Activated T-cell treated with anti-CD3 and anti-CD28 coated beads, Interleukin-2, amount 50 U/mL, for 72 hours (primary cell): ENCODE measurements at places on chromosomes 1 and 21. TPM values are rescaled to one million over a fixed set of nuclear protein-coding genes. Genes with fewer than 3 reads are reported as not detected.

DNA sequence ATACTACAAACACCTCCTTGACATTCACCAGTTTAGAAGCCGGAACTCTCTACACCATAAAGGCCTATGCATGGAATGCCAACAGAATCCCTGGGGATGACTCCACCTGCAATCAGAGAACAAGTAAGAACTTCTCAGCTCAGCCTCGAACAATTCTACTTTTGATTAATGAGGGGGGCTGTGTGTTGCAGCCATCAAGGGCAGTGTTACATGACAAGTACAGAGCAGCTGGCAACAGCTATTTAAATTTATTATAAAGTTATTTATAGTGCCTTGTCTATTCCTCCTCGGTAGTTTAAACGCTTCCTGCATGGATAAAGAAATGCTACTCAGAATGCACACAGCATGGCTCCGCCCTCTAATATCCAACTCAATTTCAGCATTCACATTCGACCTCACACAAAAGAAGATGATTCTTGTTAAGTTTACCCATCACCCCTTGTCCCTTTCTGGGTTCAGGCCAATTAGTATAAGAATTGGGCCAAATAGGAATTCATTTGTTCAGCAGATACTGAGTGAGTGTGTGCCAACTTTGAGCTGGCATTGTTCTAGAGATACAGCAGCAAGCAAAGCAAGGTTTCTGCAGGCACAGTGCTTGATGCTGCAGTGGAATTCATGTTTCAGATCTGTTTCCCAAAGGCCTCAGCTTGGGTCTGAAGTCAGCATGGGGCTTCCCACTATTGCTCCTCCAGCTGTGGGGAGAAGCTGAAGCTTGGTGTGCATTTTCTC lies 6.4 kb downstream of the FNDC7 start:
- H3K27me3 ChIP-seq, result no peaks in the 10 kb centered on the region
- no peaks in the 10 kb centered on the region for H3K36me3 ChIP-seq
- DNase-seq, result no peak
- H3K4me1 ChIP-seq, result peaks cover 4% of the 10 kb centered on the region

Gene ZNF593
- total RNA-seq, result 34.1 TPM

GRCh38 chr1:58922302-58923089 lies 138.6 kb upstream of the JUN start:
- H3K4me3 ChIP-seq, result peak overlapping the region; percentile 0
- peak; percentile 78 for DNase-seq
- H3K4me1 ChIP-seq, result peaks cover 32% of the 10 kb centered on the region

- no peaks in the 10 kb centered on the region for H3K27me3 ChIP-seq
- DNase-seq, result no peak
- no peak overlapping the region for H3K27ac ChIP-seq
- H3K4me3 ChIP-seq, result no peak overlapping the region
- H3K4me1 ChIP-seq, result no peaks in the 10 kb centered on the region
Measured at GRCh38 chr1:50822035-50822776, 137.9 kb downstream of the FAF1 start.

DNA sequence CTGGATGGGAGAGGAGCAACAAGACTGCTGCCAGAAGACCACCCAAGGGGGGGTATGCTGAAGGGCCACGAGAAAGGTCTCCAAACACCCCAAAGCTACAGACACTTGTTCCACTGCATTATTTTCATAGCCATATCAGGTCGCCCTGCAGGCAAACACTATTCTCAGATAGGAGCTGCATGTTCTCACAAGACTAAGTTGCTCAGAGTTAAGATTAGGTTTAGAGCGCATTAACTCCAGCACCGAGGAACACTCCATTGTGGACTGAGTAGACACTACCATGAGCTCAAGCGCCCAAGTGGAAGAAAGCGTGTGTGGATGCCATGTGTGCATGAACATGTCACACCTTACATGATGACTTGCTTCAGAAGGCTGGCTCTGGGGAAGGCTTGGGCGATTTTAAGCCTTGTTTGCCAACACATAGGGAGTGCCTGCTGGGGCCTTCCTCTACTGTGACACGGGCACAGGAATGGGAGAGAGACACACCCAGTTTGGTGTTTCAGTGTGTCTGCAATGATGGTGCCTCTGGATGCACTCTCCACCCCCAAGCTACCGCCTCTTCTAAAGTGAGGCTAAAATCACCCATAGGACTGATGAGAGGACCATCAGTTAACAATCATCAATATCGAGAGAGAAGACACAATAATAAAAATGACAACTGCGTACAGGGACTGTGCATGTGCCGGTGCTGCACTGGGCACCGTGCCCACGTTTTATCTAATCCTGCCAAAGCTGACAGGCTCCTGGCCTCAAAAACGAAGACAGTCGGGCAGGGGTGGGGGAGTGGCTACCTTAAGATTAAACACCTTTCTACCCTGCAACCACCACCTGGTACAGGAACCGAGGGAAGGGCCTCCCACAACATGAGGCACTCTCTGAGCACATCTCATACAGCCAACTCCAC lies 34.9 kb downstream of the SSBP3 start:
- peaks cover 4% of the 10 kb centered on the region for H3K36me3 ChIP-seq
- H3K27ac ChIP-seq, result no peak overlapping the region
- no peak for DNase-seq
- H3K4me1 ChIP-seq, result peaks cover 49% of the 10 kb centered on the region

Gene GSTM2
- total RNA-seq, result 41.9 TPM

Gene LHX8
- total RNA-seq, result not detected

Gene S1PR1
- 157 TPM for total RNA-seq

- no peaks in the 10 kb centered on the region for H3K36me3 ChIP-seq
- no peak for DNase-seq
- no peak overlapping the region for H3K4me3 ChIP-seq
- H3K27me3 ChIP-seq, result no peaks in the 10 kb centered on the region
- H3K27ac ChIP-seq, result no peak overlapping the region
Measured at GRCh38 chr1:176790786-176791185, 327.8 kb downstream of the PAPPA2 start.

- no peaks in the 10 kb centered on the region for H3K4me1 ChIP-seq
- H3K36me3 ChIP-seq, result no peaks in the 10 kb centered on the region
- no peak for DNase-seq
- no peak overlapping the region for H3K27ac ChIP-seq
Measured at GRCh38 chr1:24600551-24600950, 42.6 kb upstream of the SRRM1 start.

Gene SPOCD1
- 1.0 TPM for total RNA-seq

DNA sequence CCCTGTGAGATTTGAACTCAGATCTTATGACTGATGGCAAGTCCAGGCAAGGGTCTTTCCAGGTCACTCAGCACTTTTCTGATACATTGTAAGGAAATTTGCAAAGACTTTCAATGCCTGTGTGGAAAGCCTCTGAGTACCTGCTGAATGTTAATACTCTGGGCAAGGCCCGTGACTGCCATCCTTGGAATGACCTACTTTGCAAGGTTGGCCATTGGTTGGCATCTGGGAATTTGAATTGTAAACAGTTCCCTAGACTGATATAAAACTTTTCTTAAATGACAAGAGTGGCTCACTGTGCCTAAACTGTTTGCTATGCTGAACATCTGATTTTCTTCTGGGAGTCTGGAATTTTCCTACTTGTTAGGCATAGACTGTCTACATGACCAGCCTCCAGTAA lies 57.1 kb downstream of the CD2 start:
- peaks cover 71% of the 10 kb centered on the region for H3K4me1 ChIP-seq
- H3K27me3 ChIP-seq, result no peaks in the 10 kb centered on the region
- peak overlapping the region; percentile 35 for H3K4me3 ChIP-seq
- peaks cover 26% of the 10 kb centered on the region for H3K36me3 ChIP-seq
- DNase-seq, result no peak

Gene DISP3
- 0.46 TPM for total RNA-seq

DNA sequence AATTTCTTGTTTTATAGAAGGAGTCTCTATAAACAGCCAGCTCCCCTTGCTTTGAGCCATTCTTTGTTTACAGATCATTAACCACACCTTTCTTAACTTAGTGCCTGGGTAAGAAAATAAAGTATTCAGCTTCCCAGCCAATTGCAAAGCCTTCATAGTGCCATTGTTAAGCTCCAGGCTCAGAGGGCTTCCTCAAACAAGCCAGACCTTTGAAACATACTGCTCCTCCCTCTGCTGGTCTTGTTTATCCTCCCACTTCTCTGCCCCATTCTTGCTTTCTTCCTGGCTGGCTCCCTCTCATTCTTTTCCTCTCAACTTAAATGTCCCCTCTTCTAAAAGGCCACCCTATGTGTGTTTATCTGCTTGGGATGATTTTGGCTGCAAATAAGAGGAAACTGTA lies 319.4 kb upstream of the ST6GALNAC5 start:
- H3K27ac ChIP-seq, result no peak overlapping the region
- H3K27me3 ChIP-seq, result no peaks in the 10 kb centered on the region
- DNase-seq, result no peak
- H3K4me1 ChIP-seq, result no peaks in the 10 kb centered on the region

Gene FCER1G
- total RNA-seq, result 1.8 TPM

DNA sequence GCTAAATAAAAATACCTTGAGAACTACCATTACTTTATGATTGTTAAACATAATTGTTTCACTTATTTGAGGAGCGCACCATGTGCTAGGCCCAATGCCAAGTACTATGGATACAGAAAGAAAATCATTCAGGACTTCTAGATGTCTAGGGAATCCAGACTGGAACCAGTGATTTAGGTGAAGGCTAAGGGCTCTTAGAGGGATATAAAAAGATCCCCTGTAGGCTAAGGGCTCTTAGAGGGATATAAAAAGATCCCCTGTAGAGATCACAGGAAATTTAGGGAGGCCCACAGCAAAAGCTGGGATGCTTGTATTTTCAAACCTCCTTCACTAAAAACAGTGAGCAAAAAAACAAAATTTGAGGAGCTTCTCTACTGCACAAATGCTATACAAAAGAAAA lies 6.7 kb downstream of the TOR1AIP2 start:
- no peaks in the 10 kb centered on the region for H3K27me3 ChIP-seq
- H3K4me1 ChIP-seq, result peaks cover 29% of the 10 kb centered on the region
- DNase-seq, result no peak
- no peak overlapping the region for H3K27ac ChIP-seq
- no peak overlapping the region for H3K4me3 ChIP-seq

Gene EGLN1
- 13.8 TPM for total RNA-seq

Gene CLIC4
- 68.2 TPM for total RNA-seq

DNA sequence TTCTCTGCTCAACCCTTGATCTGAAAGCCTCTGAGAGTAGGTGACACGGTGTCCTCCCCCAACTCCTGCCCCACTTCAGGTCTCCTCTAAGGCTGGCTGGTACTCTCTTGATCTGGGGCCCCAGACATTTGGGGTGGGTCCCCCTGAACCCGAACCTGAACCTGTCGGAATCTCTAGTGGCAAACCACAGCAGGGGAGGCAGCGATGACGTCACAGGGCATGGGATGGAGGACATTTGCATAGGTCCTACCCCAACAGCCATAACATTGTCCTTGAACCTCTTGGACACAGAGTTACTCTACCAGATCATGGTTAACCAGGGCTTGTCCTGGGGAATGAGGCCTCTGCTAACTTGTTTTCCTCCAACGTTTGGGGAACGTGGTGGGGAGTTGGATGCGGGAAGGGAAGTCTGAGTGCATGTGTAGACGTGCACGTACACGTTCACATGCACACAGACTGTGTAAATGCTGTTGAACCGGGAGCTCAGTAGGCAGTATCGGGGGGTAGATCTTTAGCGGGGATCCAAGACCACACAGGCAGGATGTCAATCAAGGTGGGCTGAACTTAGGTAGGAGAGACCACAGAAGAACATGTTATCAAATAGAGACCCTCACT lies 32.4 kb downstream of the CITED4 start:
- no peak overlapping the region for H3K27ac ChIP-seq
- H3K4me3 ChIP-seq, result no peak overlapping the region
- DNase-seq, result no peak
- no peaks in the 10 kb centered on the region for H3K36me3 ChIP-seq

Gene CD244
- 0.91 TPM for total RNA-seq

DNA sequence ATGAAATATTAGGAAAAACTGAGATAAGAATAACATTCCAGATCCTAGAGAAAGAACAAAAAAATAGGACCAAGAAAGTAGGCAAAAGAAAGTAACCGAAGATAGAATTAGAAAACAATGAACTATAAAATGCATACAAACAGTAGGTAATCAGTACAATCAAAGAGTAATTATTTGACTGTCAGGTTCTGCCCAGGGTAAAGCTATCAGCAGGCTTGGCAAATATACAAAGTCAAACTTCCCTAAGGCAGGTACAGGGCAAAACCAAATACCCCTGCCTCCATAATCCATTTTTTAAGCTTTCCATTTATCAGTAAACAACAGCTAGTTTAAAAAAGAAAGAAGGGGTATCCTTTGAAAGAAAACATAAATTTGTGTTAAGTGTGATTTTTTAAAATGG lies 44.4 kb downstream of the TESK2 start:
- no peak overlapping the region for H3K4me3 ChIP-seq
- no peaks in the 10 kb centered on the region for H3K36me3 ChIP-seq
- no peak for DNase-seq
- no peaks in the 10 kb centered on the region for H3K4me1 ChIP-seq
- no peaks in the 10 kb centered on the region for H3K27me3 ChIP-seq
- H3K27ac ChIP-seq, result no peak overlapping the region

Gene GCSAML
- total RNA-seq, result 0.16 TPM

GRCh38 chr1:94925004-94925403 lies 1.9 kb downstream of the CNN3 start:
- peaks cover 3% of the 10 kb centered on the region for H3K36me3 ChIP-seq
- peaks cover 27% of the 10 kb centered on the region for H3K27me3 ChIP-seq
- H3K4me1 ChIP-seq, result peaks cover 16% of the 10 kb centered on the region
- peak overlapping the region; percentile 78 for H3K4me3 ChIP-seq
- DNase-seq, result no peak

Gene LAX1
- total RNA-seq, result 24.8 TPM

DNA sequence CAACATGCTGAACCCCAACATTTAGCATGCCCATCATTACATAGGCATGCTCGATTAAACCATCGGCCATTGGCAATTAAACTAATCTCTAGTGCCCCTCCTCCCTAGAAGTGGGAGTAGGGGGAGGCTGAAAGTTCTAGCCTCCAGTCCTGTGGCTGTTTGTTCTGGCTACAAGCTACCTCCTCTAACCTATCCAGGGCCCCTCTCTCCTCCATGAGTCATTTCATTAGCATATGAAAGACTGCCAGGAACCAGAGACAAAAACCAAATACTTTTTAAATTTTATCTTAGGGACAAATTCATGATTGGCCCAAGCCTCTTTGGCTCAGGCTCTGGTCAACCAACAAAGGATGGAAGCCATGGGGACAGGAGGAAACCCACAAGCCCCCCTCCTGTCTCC lies 231.1 kb downstream of the CACNA1E start:
- H3K4me3 ChIP-seq, result no peak overlapping the region
- DNase-seq, result no peak
- H3K4me1 ChIP-seq, result peaks cover 4% of the 10 kb centered on the region
- H3K27ac ChIP-seq, result no peak overlapping the region

GRCh38 chr1:46605232-46605631 lies 1.2 kb upstream of the MKNK1 start:
- peak overlapping the region; percentile 95 for H3K4me3 ChIP-seq
- peaks cover 4% of the 10 kb centered on the region for H3K36me3 ChIP-seq
- H3K27me3 ChIP-seq, result no peaks in the 10 kb centered on the region
- H3K4me1 ChIP-seq, result peaks cover 49% of the 10 kb centered on the region

Gene IVL
- total RNA-seq, result not detected

DNA sequence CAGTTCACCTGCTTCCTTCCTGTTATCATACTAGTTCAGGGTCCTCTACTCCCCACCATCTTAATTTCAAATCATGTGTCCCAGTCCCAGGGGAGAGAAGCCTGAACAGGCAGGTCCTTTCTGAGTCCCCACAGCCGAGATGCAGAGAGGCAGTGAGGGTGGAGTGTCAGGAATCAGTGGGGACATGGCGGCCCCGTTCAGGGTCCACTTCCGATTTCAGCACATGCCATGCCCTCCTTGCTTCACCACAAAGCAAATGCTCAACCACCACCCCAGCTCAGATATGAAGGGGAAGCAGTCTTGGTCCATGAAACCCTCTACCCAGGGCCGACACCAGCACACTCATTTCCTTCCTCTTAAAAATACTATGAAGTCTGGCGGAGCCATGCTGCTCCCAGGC lies 5.2 kb upstream of the SEMA4A start:
- H3K36me3 ChIP-seq, result no peaks in the 10 kb centered on the region
- peaks cover 74% of the 10 kb centered on the region for H3K4me1 ChIP-seq
- peak overlapping the region; percentile 45 for H3K4me3 ChIP-seq
- peak overlapping the region; percentile 91 for H3K27ac ChIP-seq

Gene TMEM82
- total RNA-seq, result 0.49 TPM
